GM23248 (cell line): ENCODE measurements at places on chromosomes 16 and 17. TPM values are rescaled to one million over a fixed set of nuclear protein-coding genes. Genes with fewer than 3 reads are reported as not detected.

The FBXW10B gene
- polyA plus RNA-seq, result 0.15 TPM in 1 of 2 replicates, not detected in the other

The KRTAP1-1 gene
- 2.6 and 3.3 TPM in 2 replicates for polyA plus RNA-seq

The NCBP3 gene
- polyA plus RNA-seq, result 19.6 and 20.1 TPM in 2 replicates

The KANSL1 gene
- 10.9 and 12.2 TPM in 2 replicates for polyA plus RNA-seq

The C1QL1 gene
- polyA plus RNA-seq, result 0.14 and 0.77 TPM in 2 replicates

The RUNDC3A gene
- 0.24 TPM in 1 of 2 replicates, not detected in the other for polyA plus RNA-seq

The COX6A2 gene
- not detected in 2 replicates for polyA plus RNA-seq

The SAMD14 gene
- 1.3 TPM in 2 replicates for polyA plus RNA-seq

The ZNF821 gene
- 5.7 and 6.3 TPM in 2 replicates for polyA plus RNA-seq
